GM23248 (cell line): ENCODE measurements at places on chromosomes 6 and 20. TPM values are rescaled to one million over a fixed set of nuclear protein-coding genes. Genes with fewer than 3 reads are reported as not detected.

- DNase-seq: no peak
These were observed 162.3 kb upstream of the PDE10A start for GRCh38 chr6:165825256-165825815.

GRCh38 chr6:97437087-97437486 is 154.1 kb upstream of the MMS22L start:
- DNase-seq: peak; percentile 62

DNA sequence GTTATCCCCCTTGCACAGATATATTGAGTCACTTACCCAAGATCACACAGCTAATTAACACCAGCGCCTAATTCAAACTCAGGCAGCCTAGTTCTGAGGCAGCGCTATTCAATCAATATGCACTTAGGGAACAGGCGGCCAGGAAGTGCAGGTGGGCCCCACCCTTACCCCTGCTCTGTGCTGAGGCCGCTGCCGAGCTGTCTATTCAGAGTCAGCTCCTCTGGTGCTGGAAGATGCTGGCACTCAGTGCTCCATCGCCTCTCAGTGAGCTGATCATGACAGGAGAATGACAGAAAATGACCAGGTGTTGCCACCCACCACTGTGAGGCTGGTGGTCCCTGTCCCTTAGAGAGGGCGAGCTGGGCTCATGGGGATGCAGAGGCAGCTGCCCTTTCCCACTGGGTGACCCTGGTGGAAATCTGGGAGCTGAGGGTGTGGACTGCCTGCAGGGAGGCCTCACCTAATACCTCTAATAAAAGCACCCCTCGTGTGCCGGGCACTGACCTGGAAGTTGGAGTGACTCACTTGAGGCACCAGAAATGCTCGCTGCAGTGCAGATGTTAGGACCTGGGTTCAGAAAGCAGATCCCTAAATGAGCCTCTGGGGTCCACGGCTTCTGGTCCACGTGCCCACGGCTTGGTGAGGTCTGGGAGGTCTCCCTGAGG is 42.5 kb upstream of the CD93 start:
- no peak for DNase-seq

DNA sequence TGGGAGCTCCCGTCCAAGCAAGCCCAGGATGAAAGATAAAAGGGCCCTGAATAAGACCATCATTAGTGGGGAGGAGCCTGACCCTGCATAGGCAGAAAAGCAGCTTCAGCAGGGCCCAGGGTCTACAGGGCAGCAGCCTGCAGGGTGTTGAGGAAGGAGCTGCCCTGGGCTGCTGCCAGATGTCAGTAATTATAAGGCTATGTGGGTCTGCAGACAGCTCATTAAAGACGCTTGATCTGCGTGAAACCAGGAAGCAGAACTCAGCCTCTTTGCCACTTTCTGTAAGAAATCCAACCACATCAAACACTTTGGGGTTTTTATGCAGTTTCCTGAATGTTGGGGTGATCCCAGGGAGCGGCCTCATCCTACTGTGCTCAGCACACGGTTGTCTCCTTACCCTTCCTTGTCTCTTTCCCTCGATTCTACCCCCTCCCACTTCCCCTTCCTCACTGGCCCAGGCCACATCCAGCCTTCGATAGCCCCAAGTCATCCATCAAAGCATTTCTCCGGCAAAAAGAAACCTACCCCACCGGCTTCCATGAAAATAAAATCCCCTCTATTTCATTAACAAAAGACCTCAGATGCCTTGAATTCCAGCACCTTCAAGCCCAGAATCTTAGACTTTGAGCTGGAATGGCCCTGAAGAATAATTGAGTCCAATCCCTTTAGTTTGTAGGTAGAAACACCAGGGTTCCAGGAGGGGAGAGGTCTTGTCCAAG is 1.0 kb upstream of the TGM6 start:
- DNase-seq: no peak

DNA sequence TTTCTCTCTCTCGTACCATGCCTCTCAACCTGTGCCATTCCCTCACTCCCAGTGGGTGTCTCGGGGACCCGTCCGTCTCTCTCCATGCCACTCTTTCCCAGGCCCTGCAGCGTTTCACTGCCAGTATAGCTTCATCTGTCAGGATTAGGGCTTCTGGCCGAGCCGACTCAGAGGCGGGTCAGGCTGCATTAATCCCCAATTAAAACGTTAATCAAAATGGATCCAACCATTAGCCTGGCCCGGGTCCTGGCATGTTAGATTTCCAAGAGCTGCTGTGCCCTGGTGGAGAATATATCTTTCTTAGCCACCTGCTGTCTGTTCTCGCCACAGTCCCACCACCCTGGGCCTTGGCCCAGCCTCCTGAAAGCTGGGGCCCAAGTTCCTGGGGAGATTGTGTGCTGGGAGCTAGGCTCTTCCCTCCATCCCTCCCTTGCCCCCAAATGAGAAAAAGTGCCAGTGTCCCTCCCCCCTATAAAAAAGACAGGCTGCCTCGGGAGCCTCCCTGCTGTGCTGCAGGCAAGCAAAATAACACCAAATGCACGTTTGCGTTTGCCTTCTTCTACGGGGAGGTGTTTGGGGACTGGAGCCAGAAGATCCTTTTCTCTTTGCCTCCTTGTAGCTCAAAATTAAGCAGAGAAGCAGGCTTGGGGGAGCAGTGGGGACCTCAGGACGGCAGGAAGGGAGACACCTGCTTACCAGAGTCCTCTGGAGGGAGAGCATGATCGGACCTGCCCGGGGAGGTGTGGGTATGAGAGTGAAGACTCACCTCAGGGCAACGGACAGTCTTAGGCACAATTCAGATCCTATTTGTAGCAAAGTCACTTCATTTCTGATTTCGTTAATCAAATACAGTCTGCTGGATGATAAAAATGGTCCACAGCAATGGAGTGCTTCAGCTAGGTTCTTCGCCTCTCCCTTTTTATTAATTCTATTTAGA is 3.0 kb downstream of the KCNG1 start:
- DNase-seq: no peak

HAO1 gene
- total RNA-seq: not detected in 2 replicates

SMIM28 gene
- not detected in 2 replicates for total RNA-seq

CFAP61 gene
- total RNA-seq: not detected in 2 replicates

GRCh38 chr6:42338744-42339222 is 112.9 kb downstream of the TRERF1 start:
- DNase-seq: peak; percentile 97

DNA sequence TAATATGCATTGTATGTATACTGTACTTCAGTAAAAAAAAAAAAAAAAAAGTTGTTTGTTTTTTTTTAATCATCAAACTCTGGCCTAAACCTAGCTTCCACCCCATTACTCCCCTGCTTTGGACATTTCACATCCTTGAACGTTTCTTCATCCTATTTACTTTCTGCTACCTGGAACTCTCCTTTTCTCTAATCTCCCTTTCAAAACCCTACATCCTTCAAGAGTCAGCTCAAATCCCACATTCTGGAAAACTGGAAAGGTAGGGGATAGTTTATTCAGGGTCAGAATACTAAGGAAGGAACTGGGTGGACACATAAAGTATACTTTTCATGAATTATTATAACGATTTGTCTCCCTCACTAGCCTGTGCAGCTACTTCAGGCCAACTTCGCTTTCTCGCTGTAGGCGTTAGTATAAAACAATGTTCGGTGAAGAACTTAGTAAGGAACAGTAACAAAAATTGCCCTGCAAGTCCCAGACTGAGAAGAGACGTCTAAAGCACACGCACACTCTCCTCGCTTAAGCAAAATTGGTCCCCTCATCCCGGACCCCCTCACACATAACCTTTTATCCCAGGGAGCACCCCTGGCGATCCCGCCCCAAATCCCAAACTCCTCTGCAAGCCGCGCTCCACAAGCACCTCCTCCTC is 775 bp downstream of the PIGU start:
- no peak for DNase-seq

PAK1IP1 gene
- 16.6 and 22.8 TPM in 2 replicates for total RNA-seq

OPN5 gene
- not detected in 2 replicates for total RNA-seq

DNA sequence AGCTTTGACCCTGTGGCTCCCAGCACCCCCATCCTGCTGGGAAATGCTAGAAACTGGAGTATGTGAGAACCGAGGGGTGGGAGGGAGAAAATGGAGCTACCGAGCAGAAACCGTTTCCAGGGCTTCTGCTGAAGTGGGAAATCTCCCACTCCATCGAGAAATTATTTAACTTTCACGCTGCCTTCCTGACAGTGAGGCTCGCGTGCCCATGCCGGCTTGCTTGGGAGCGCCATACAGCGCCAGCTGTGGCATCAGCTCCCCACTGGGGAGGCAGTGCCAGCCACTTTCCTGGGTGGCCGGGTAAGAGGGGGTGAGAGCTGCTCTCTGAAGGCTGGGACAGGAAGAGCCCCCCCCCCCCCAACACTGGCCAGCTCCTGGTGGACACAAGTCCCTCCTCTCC is 268.9 kb downstream of the TAF4 start:
- no peak for DNase-seq

GRCh38 chr6:27592481-27593199 is 119.7 kb upstream of the ZNF184 start:
- peak; percentile 75 for DNase-seq

- no peak for DNase-seq
These were observed 7.2 kb downstream of the CCR6 start for GRCh38 chr6:167130008-167130677.

- DNase-seq: no peak
These were observed 51.0 kb downstream of the EDN3 start for GRCh38 chr20:59351157-59352040.

- no peak for DNase-seq
These were observed 5.2 kb downstream of the NOP56 start for GRCh38 chr20:2657674-2658073.

GRCh38 chr6:82693094-82693493 is 329.5 kb downstream of the TPBG start:
- DNase-seq: no peak

SPATA25 gene
- not detected in 2 replicates for total RNA-seq

DNA sequence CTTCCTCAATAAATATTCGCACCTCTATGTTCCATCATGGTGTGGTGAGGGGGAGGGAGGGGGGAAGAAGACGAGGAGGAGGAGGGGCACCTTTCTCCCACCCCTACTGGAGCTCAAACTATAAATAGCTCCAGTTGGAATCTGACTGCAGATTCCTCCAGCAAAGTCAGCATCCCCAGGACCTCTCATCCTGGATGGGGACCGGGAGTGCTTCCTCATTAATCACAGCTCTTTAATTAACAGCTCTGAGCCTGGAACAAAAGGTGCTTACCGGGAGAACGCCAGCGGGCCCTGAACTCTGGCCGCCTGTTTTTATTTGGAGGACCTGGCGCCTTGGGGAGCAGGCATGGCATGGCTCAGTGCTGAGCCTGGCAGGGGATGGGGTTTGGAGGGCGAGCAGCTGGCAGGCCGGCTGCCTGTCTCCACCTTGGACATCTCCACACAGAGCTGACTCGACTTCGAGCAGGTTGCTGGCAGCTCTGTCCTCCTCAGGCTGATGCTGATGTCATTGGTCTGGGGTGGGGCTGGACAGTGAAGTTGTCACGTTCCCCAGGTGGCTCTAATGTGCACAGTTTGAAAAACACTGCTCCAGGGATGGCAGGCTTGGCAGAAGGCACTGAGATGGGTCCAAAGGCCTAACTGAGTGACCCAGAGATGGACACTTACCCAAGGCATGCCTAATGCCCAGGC is 180.4 kb downstream of the DHX35 start:
- no peak for DNase-seq

IL20RA gene
- 0.13 TPM in 1 of 2 replicates, not detected in the other for total RNA-seq

GRCh38 chr20:34010405-34010931 is 16.8 kb downstream of the RALY start:
- DNase-seq: no peak

- no peak for DNase-seq
These were observed 18.0 kb downstream of the AIG1 start for GRCh38 chr6:143078468-143079324.

TRAPPC3L gene
- 1.4 TPM in 1 of 2 replicates, not detected in the other for total RNA-seq

HMGCLL1 gene
- not detected in 2 replicates for total RNA-seq

DNA sequence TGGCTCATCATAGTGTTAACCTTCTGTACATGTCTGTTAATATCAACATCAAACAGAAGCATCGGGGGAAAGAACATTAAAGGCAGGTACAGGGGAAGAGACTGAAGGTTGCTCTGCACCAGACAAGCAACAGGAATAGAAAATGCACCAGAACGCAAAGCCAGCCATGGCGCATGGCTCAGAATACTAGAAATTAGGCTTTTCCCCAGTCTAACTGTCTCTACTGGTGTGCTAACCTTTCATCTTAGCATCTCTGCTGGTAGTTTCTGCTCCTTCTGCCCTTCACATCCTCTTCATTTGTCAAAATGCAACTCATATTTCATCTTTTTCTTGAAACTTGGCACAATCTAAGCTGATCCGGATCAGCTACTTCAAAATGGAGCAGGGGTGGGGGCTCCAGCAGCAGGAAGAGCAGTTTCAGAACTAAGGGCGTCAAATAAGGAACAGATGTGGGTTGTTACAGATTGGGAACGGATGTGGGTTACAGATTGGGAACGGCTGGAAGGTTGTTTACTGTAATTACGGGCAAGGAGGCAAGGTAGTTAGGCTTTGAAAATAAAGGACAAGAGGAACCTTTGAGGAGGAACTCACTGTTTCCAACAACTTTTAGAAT is 13.1 kb upstream of the RNASET2 start:
- DNase-seq: no peak

DNA sequence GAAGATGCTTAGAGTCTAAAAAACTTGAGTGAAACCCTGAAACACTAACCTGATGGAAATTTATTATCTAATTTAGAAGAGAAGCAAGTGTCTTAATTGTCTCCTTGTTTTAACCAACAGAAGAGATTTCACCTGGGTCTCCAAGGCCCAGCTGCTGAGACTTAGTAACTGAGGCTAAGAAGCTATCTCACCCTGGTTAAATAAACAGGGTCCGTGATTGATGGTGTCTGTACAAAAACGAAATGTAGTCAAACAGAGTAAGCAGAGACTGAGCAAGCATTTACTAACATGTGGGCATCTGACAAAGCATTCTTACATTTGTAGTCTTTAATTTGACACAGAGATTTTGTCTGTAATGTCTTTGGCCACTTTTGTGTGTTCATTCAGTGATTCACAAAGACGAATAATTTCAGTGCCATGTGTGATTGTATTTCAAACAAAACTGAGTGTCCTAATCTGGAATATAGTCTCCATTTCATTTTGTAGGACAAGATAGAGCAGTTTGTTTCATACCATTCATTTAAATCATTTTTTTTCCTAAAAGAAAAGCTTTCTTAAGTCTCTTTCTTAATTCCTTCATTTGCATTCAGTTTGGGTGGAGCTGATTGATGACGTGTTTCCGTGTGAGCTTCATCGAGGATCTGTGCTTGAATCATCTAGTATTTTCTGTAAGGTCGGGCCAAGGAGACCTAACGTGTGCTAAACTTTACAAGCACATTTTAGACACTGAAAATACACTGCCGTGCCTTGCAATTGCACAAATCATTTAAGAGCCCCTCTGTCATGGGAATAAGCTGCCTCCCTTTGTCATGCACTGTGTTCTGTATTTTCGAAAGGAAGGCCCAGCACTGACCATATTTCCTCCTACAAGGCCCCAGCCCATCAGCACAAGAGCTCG is 170.6 kb upstream of the QKI start:
- DNase-seq: peak; percentile 52

RAD21L1 gene
- not detected in 2 replicates for total RNA-seq

TMX4 gene
- 20.4 and 27.7 TPM in 2 replicates for total RNA-seq

MACROD2 gene
- 1.1 and 3.3 TPM in 2 replicates for total RNA-seq

DNA sequence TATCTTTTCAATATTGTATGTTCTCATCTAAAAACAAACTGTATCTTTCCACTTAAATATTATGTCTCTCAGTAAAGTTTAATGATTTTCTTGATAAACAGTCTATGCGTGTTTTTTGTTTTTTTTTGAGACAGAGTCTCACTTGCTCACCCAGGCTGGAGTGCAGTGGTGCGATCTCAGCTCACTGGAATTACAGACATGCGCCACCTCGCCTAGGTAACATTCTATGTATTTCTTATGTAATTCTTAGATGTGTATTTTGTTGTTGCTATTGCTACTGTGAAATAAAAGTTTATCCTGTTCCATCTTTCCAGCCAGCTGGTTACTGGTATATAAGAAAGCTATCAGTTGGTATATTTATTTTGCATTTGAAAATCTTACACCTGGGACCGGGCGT is 29.4 kb downstream of the ABHD12 start:
- DNase-seq: peak; percentile 13
